ENCODE measurements at places on chromosomes 13 and 19.

GRCh38 chr13:27401210-27401609 is 23.2 kb upstream of the GTF3A start:
- DNase-seq: no peak

DNA sequence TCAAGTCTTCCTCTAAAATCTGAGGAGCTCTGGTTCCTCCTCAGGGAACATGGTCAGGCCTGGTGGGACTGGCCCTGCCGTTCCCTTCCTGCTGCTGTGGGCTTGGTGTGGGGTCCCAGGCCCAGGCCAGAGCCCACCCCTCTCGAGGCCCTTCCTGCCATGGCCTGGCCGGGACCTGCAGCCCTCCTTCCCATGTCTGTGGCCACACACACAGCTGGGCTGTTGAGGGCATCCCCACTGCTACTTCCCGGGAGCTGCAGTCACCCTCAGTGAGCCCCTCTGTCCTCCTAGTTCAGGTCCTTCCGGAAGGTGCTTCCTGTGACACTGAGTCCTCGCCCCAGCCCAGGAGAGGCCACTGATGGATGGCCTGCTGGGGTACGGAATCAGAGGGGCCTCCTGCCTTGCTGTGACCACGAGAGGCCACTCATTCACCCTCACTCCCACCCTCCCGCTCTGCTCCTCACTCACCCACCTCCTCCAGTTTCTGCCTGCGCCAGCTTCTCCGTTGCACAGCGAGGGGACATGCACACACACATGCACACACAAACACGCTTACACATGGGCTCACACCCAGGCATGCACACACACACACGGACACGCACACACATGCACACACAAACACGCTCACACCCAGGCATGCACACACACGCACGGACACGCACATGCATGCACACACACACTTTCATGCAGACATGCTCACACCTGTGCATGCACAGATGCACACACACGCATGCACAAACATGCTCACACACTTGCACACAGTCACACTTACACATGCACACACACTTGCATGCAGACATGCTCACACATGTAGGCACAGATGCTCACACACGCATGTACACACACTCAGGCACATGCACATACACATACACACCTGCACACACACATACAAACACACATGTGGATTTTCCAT is 7.3 kb upstream of the MCF2L start:
- DNase-seq: no peak

- DNase-seq: no peak
These were observed 61.1 kb downstream of the MIPEP start for GRCh38 chr13:23828086-23828485.

GRCh38 chr19:39407410-39407659 is 688 bp downstream of the ZFP36 start:
- DNase-seq: no peak

GRCh38 chr13:75426421-75426820 is 55.5 kb downstream of the TBC1D4 start:
- DNase-seq: no peak

DNA sequence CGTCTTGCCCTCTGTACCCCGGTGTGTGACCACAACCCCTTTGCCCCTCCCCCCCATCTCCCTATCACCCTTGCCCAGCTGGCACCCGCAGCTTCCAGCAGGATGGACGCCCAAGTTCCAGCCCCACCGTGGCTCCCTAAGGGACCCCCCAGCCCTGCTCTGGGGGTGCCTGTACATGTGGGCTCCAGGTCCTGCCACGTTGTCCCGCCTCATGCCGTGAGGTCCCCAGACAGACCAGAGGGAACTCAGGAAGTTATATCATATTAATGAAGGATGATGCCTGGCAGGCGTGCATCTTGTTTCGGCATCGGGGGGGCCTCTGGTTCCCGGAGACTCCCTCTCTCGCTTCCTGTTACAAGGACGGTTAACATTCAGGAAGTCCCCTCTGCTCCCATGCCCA is 1.6 kb upstream of the PTGIR start:
- no peak for DNase-seq

DNA sequence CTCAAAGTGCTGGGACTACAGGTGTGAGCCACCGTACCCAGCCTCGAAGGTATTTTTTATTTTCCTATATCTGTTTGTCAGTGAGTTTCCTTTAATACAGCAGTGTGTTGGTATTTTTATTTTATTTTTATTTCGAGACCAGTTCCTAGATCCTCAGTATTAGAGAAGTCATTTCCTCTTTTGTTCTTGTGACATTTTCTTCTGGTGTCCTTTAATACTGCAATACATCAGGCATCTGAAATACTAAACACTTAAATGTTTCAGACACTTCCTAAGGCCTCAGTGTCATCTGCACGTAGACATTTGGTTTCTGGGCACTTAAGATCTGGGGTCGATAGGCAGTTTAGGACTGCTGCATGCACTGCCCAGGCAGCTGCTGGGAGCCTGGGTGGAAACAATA is 22.5 kb downstream of the GATAD2A start:
- DNase-seq: no peak

DNA sequence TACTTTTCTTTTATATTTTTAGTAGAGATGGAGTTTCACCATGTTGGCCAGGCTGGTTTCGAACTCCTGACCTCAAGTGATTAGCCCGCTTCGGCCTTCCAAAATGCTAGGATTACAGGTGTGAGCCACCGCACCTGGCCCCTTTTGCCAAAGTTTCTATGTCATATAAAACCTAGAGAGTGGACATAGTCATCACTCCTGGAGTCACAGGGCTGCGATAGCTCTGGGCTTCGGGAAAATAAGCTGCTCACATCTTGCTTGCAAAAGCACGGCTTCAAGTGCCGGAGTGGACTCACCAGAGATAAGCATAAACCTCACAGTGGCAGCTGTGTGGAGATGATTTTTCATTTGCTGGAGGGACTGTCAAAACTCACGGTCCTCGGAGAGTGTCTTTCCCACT is 171.2 kb downstream of the TEX29 start:
- no peak for DNase-seq

DNA sequence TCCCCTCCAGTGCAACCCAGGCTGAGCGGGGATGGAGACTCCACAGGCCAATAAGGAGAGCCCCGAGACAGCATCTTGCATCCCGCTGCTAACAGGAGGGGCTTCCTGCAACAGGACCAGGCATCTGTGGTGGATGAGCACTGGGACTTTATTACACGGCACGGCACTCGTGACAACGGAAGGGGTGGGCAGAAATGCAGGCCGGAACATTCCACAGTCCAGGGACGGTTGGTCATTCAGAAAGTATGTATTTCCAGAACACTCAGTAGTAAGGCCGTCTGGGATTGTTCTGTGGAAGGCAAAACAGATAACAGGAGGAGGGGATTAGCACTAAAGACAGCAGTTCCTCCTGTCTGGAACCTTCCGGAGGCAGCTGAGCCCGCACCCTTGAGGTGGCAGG is 3.3 kb upstream of the TM6SF2 start:
- no peak for DNase-seq

DNA sequence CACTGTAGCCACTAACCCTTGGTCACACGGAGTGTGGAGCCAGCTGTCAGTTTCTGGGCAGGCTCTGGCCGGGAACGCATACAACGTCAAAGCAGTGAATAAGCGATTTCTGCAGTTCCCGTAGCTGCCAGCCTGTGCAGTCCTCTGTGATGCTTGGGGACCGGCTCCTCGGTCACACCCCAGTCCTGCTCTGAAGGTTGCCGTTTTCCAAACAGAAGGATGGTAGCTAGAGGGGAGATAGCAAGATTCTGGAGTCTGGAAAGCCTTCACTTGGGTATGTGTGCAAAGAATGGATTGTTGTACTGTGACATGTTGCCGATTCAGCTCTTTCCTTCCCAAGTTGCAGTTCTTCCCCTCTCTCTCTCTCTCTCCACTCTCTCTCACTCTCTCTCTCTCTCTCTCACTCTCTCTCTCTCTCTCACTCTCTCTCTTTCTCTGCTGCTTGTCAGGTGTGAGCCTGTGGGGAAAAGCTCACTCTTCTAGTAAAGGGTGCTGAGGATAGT is 38.7 kb upstream of the C1QTNF9 start:
- DNase-seq: no peak

- no peak for DNase-seq
These were observed 789.1 kb upstream of the SLITRK5 start for GRCh38 chr13:86882107-86882506.

- no peak for DNase-seq
These were observed 34.4 kb downstream of the STARD13 start for GRCh38 chr13:33251131-33251661.

DNA sequence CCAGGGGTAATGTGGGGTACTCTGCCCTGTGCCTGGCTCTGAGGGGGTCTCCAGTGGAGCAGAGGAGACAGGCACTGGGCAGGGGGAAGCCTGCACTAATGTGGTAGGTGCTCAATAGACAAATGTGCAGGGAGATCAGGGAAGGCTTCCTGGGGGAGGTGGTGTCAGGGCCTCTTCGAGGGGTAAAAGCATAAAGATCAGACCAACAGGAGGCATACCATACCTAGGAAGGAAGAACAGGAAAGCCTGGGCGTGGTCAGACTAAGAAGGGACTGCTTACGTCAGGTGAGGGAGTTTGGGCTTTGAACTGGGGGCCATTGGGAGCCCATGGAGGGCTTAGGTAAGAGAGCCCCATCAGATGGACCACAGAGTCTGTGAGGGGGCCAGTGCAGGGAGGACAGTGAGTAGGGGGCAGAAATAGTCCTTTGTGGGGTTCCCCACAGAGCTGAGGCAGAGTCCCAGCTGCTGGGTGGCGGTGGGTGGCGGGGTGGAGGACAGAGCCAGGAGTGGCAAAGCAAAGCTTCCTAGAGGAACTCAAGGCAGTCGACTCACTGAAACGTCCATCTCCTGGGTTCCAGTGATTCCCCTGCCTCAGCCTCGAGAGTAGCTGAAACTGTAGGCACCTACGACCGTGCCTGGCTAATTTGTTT is 8.8 kb downstream of the PRR36 start:
- DNase-seq: no peak

- no peak for DNase-seq
These were observed 3.6 kb downstream of the DYRK1B start for GRCh38 chr19:39830406-39830805.

- DNase-seq: no peak
These were observed 190.3 kb downstream of the KCNRG start for GRCh38 chr13:50205581-50205980.

GRCh38 chr13:110799246-110800236 is 86.0 kb downstream of the ING1 start:
- no peak for DNase-seq

DNA sequence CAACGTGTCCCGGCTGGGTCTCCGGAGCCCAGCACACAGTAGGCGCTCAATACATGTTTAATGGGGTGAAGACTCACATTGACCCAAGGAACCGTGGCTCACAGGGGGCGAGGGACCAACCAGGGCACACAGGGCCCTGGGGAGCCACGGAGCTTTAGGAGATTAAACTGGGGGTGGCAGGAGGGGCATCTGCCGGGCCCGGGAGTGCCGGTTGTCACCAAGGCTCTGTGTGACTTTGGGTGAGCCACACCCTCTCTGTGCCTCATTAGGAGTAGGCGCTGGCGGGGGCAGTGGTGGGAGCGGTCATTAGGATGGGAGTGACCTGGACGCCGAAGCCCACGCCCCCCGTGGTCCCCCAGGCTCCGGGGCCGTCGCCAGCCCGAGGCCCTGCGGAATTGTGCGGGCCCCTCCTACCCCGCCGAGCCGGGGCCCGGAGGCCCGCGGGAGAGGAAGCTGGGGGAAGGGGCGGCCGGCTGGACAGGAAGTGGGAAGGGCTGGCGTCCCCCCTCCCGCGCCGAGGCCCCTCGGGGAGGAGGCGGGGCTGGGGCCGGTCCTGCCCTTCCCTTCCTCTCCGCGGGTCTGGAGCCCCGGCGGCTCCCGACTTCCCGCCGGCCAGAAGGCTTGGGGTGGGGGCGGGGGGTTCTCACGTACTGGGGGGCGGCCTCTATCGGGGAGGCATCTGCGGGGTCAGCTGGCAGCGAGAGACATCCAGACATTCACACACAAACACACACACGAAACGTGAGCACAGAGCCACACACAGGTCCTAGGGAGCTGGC is 1.8 kb upstream of the SSBP4 start:
- DNase-seq: no peak

- no peak for DNase-seq
These were observed 25.3 kb upstream of the MEDAG start for GRCh38 chr13:30880856-30881155.

GRCh38 chr13:37413161-37413560 is 185.4 kb downstream of the POSTN start:
- DNase-seq: no peak

DNA sequence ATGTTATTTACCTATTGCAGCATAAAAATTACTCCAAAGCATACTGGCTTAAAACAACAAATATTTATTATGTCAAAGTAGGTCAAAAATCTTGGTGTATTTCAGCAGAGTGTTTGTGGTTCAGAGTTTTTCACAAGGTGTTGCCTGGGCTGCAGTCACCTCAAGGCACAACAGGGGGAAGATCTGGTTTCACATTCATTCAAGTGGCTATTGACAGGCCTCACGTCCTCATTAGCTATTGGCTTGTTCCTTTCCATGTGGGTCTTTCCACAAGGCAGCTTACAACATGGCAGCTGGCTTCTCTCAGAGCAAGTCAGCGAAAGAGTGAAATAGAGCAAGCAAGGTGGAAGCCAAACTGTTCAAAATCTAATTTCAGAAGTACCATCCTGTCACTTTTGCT is 602.9 kb downstream of the OLFM4 start:
- no peak for DNase-seq

GRCh38 chr13:113059891-113060290 is 45.7 kb upstream of the F7 start:
- DNase-seq: no peak

DNA sequence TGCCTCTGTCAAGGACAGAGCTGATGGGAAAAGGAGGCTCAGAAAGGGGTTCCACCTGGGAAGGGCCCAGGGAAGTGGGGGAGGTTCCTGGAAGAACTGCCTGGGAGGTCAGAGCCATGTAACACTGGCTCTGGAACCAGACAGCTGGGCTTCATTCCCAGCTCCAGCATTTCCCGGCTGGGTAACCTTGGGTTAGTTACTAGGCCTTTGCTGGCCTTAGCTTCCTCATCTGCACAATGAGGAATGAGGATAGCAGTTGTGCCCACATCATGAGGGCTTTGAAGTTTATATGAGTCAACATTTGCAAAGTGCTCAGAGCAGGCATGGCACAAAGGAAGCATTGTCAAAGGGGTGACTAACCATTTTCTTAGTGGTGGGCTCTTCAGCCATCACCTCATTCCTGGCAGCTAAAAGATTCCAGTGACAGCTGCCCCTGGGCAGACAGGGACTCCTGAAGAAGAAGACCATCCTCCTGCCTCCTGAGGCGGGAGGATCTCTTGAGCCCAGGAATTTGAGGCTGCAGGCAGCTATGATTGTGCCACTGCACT is 1.7 kb upstream of the DNAJB1 start:
- no peak for DNase-seq

- DNase-seq: no peak
These were observed 47.5 kb downstream of the NFIC start for GRCh38 chr19:3413796-3414327.

- no peak for DNase-seq
These were observed 1227.1 kb downstream of the SLITRK1 start for GRCh38 chr13:82654861-82655855.

DNA sequence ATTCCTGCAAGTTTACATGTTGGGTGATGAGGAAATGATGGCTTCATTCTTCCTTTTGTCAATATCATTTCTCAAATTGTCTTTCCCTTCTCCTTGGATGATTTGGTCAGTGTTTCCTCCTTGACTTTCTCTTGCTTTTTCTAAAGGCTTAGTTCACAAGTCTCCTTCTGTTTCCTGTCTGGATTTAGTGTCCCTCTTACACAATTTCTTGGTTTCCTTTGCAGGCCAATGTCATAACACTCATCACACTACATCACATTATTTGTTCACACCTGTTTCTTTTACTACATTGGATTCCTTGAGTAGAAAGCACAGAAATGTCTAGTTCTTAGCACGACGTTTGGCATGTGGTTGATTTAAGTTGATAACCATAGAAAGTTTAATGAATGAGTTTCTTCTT is 490.7 kb downstream of the TDRD3 start:
- no peak for DNase-seq

- DNase-seq: no peak
These were observed 20.7 kb downstream of the CLDN10 start for GRCh38 chr13:95573221-95573620.
